Activated CD8-positive, alpha-beta memory T cell treated with anti-CD3 and anti-CD28 coated beads for 1 hour (primary cell): ENCODE measurements at places on chromosomes 16 and 17.
A peak's percentile ranks its signal among the peaks of the same experiment; 100 is the strongest.

GRCh38 chr17:11369575-11369974 lies 128.6 kb downstream of the SHISA6 start:
- DNase-seq: no peak

DNA sequence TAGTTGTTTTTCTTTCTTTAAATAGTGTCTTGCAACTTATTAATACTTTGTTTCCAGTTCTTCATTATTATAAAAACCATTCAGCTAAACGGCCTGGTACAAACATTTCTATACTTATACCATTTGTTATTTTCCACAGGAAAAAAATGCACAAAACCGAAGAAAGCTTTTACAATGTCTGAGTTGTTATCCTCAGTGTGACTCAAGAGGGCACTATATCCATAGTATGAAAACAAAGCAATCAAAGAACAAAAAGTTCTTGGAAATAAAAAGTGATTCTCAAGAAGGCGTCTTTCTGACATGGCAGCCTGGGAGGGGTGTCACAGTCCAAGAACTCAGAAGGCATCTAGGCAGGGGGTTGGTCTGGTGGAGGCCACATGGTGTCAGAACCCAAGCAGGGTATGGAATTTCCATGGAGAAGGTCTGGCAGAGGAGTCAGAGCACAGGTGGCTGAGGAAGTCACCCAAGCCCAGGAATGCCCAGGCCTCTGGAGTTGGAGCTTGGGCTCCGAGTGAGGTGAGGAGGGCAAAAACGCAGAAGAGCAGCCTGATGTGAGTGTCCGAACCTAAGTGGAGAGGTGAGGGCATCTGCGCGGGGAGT lies 70.9 kb upstream of the ATP2A3 start:
- no peak for DNase-seq

- no peak for DNase-seq
Observed at GRCh38 chr16:47052666-47053640, 79.5 kb upstream of the DNAJA2 start.

GRCh38 chr16:88534638-88535190 lies 35.5 kb upstream of the ZC3H18 start:
- no peak for DNase-seq

DNA sequence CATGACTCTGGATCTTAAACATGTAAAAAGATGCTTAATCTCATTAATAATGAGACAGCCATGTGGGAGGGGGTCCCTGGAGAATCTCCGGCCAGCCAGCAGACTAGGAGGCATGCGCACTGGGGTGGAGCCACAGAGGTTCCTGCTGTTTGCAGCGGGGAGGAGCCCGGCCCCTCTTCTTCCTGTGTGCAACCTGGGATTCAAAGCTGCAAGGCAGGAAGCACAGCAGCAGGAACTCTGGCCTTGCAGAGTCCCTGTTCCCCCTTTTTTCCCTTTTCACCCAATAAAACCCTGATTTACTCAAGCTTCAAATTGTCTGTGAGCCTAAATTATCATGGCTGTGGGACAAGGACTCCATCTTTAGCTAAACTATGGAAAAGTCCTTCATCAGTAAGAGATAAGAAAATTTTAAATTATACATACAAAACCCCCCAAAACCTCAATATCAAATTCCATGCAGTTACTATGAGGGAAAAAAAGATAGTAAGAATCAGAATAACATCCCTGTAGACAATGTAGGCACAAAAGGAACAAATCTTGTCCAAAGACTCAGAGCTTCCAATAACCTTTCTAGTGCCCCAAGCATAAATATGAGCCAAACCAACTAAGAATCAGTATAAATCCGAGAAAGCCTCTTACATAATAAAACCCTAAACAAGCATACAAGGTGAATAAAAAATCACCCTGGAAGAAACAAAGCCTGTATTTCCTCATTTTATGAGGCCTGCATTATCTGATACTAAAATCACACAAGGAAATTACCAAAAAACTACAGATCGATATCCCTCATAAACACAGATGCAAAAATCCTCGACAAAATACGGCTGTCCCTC lies 12.1 kb downstream of the CFDP1 start:
- DNase-seq: no peak

GRCh38 chr17:1787301-1787902 lies 25.5 kb downstream of the SERPINF1 start:
- no peak for DNase-seq

DNA sequence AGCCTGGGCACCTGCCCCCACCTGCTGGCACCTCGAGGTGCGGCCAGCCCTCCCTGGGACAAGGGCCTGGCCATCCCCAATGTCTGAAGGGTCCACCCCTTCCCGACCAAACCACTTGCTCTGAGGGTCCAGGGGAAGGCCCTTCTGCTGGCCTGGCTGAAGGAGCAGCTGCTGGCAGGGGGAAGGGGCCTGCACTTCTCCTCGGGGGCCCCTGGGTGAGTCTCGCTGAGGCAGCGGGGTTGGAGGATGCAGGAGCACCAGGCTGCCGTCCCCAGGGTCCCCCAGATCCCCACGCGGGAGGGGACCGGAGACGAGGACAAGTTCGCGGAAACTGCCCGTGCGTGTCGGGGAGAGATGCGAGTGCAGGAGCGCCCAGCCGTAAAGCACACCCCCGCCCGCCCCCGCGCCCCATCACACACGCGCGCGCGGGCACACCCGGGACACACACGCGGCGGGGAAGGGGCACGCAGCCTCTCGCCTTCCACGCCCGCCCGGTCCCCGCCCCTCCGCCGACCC lies 725 bp upstream of the CACNA1H start:
- peak; percentile 4 for DNase-seq

DNA sequence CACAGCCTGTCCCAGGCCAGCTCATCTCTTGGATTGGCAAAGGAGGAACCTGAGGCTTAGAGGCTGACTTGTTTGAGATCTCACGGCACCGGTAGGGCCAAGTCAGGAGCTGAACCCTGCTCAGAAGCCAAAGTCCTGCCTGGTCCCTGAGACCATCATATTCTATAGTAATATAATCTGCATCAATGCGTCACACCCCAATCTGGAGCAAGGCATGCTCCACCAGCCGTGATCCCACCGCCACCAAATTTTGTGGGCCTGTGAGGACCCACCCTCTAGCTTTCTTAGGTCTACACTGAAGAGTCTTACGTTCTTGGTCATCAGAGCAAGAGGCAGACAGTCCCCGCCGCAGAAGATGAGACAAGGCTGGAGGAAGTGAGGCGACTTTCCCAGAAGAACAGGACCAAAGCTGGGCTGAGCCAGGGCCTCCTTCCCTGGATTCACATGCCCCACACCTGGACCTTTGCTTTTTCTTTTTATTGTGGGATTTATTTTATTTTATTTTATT lies 2.7 kb downstream of the SULT1A1 start:
- DNase-seq: no peak

DNA sequence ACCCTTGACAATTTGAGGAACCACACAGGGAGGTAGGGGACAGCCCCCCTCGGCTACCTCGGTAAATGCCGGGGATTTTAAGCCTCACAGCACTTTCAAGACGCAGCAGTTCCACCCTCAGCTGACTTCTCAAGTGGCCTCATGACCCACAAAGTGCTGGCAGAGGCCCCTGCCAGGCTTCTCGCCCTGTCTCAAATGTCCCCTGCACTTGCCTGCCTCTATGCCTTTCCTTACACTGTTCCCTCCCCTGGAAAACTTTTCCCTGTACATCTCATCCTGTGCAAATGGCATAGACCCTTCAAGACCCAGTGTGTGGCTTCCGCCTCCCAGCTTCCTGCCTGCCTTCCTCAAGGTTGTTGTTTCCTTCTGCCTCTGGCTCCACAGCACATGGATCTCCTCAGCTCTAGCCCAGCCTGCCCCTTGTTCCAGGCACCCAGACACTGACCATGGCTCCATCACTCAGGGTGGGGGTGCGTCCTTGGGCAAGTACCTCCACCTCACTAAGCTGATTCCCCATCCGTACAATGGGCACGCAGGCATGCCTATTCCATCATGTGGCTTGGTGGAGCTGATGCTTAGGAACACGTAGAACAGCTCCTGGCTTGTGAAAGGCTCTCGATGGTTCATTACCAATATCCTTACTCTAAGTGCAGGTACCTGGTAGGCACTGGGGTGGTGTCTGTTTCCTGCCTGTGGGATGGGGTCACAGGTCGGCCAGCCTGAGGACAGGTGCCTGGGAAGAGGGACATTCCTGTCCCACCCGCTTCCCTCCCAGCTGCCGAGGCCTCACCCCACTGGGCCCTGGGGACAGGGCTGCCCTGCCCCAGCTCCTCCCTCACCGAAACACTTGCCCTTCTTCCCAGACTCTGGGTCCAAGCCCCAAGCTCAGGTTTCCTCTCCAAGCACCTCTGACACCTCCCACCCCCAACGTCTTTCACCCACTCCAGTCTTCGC lies 24.0 kb downstream of the MMP15 start:
- no peak for DNase-seq

- no peak for DNase-seq
Observed at GRCh38 chr17:69065113-69065512, 4.4 kb upstream of the ABCA9 start.

DNA sequence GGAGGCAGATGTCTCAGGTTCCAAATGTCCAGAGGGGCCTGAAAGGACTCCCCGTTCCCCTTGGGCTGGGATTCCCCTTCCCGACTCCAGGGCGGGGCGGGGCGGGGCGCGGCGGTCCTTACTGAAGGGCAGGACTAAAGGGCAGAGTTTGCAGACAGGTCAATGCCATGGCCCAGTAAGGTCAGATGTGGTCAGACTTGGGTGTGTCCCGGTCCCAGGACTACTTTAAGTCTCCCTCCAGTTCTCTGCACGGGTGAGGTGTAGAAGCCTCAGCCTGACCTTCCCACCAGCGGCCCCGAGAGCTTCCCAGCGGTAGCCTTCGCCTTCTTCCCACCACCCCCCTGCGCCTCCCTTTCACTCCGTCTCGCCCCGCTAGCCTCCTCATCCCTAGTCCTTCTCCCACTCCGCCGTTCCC lies 532 bp downstream of the KDM6B start:
- no peak for DNase-seq

DNA sequence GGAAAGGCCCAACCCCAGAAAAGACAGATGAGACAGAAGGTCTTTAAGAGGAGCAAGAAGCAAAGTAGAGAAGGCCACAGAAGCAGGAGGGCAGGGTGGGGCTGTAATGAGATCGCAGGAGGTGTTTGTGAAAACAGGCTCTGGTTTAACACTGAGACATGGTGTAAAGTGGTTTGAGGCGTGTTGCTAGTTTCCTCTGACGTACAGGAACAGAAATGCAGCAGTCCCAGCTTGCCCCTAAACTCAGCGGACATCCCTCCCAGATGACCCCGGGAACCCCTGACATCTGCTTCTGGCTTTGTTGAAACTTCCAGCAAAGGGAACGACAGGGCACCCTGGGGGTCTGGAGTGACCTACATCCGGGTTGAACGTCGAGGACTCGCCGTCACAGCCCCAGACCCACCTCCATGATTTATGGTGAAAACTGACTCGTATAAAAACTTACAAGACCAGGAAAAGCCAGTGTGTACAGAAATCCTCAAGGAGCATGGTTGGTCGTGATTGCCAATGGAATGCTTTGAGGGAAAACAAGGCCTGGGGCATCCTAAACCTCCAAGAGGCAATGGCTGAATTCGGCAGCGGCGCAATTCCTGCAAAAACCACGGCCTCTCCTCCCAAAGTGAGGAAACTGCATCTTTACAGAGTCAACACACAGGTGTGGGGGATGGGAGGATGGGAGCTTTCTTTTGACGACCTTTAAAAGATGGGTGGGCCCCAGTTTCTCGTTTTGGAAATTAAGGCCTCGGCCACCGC lies 25.8 kb downstream of the LITAF start:
- peak; percentile 40 for DNase-seq

DNA sequence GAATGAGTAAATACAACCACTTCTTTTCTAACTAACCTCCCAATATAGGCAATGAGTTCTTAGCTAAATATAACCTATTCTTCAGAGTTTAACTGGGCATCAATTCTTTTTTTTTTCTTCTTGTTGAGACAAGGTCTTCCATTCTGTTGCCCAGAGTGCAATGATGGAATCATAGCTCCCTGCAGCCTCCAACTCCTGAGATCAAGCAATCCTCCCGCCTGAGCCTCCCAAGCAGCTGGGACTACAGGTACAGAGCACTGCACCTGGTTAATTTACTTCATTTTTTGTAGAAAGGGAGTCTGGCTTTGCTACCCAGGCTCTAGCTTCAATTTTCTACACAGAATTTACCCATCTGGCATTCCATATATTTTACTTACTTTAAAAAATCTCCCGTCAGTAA lies 1.1 kb downstream of the METTL16 start:
- no peak for DNase-seq

GRCh38 chr17:57887161-57887560 lies 37.3 kb upstream of the MRPS23 start:
- no peak for DNase-seq

DNA sequence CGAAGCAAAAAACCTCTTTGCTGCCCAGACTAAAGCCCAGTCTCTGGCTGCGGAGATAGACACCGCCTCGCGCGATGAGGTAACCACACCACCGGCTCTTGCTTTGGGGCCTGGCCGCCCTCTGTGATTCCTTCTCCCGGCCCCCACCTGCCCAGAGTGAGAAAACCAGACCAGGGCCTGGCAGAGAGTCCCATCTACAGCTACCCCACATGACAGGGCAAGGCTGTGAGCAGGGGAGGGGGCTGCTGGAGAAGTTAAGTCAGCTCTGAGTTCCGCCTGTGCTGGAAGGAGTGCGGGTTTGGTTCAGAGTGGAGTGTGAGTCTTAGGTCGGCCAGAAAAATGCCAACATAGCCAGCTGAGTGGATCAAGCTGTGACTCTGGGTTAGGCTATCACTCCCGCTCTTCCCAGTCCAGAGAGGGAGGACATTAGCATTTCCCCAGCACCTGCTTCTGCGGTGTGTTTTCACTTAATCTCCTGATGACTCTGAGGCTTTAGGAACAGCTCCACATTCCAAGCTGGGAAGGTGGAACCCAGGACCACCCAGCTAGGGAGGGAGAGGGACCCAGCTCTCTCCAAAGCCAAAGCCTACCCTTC lies 139.0 kb downstream of the RAB11FIP4 start:
- no peak for DNase-seq

GRCh38 chr17:42110301-42111264 lies 1.9 kb downstream of the DHX58 start:
- DNase-seq: no peak

DNA sequence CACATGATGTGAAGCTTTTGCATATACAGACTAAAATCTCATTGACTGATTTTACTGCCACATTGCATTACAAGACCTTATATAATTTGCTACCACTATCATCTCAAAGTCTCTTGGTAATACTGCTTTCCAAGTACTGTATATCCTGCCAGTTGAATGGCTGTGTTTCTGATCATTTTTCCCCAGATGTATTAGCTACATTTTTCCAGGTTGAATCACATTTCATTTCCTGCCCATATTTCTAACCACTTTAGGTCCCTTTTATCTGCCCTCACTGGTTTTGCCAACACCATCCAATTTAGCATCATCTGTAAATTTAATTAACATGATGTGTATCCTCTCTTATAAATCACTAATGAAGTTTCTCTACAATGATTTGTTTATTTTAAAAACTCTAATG lies 365.7 kb upstream of the PMFBP1 start:
- DNase-seq: no peak

GRCh38 chr17:80577876-80578570 lies 33.4 kb downstream of the RPTOR start:
- no peak for DNase-seq

- no peak for DNase-seq
Observed at GRCh38 chr16:4123616-4124300, 7.5 kb upstream of the ADCY9 start.

GRCh38 chr16:86347090-86347489 lies 163.2 kb upstream of the FOXF1 start:
- no peak for DNase-seq

GRCh38 chr16:47705266-47705665 lies 244.1 kb downstream of the PHKB start:
- no peak for DNase-seq
